Large intestine (tissue), 12 donors: ENCODE measurements at places on chromosomes 7 and 10.

DNA sequence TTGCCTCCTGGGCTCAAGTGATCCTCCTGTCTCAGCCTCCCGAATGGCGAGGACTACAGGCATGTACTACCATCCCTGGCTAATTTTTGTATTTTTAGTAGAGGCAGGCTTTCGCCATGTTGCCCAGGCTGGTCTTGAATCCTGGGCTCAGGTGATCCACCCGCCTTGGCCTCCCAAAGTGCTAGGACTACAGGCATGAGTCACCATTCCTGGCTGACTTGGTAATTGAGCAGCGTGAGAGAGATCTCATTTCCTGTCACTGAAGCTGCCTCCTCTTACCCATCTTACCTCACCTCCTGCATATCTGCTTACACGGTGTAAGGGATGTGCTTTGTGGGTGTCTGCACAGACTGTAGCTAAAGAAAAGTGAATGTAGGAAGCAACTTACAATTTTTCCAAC is 9.7 kb downstream of the IFIT3 start:
- DNase-seq: no peak
- H3K27ac ChIP-seq: no peak overlapping the region
- no peaks in the 10 kb centered on the region for H3K27me3 ChIP-seq
- H3K36me3 ChIP-seq: peaks cover 25% of the 10 kb centered on the region

DNA sequence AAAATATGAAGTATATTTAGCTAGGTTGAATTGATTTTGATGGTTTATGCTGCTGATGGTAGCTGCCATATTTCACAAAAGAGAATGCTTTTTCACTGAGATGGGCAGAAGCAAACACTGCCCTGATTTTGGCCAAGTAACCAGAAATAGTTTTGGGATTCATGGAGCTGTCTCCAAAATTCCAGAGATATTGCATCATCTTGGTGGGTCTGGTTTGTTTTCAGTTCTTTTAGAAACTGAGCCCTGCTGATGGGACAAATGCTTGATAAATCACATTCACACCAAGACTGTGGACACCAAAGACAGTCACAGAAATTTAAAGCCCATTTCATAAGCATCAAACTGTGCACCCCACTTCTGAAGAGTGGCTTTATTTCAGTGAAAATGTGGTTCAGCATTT is 140.5 kb downstream of the BICC1 start:
- no peaks in the 10 kb centered on the region for H3K4me1 ChIP-seq
- no peak overlapping the region for H3K4me3 ChIP-seq
- no peaks in the 10 kb centered on the region for H3K36me3 ChIP-seq
- no peaks in the 10 kb centered on the region for H3K27me3 ChIP-seq
- no peak overlapping the region for H3K27ac ChIP-seq

- DNase-seq: no peak
- no peaks in the 10 kb centered on the region for H3K36me3 ChIP-seq
- no peaks in the 10 kb centered on the region for H3K27me3 ChIP-seq
- peaks cover 29% of the 10 kb centered on the region for H3K4me1 ChIP-seq
These were observed 33.4 kb downstream of the PDGFA start for GRCh38 chr7:486216-486743.

- H3K4me3 ChIP-seq: no peak overlapping the region
- DNase-seq: no peak
- peaks cover 2% of the 10 kb centered on the region for H3K27me3 ChIP-seq
- H3K4me1 ChIP-seq: no peaks in the 10 kb centered on the region
- H3K36me3 ChIP-seq: no peaks in the 10 kb centered on the region
These were observed 60.6 kb downstream of the MAP3K8 start for GRCh38 chr10:30494558-30494957.

DNA sequence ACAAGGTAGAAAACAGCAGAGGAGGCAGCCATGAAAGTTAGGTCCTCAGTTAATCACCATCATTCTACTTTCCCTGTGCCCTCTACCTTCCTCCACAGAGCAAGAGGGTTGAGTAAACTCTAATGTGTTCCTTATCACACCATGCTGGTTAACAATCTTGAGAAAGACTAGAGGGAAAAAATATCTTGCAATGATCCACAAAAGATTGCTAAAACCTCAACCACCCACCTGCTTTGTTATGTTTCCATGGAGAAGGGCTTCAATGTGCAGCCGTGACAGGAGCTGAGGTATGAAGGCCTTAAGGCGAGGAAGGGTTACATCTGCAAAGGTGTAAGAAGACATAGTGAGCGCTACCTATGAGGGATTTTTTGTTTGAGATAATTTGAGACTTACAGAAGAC is 103.9 kb downstream of the IDE start:
- DNase-seq: no peak
- H3K4me3 ChIP-seq: no peak overlapping the region
- no peaks in the 10 kb centered on the region for H3K4me1 ChIP-seq
- no peaks in the 10 kb centered on the region for H3K27me3 ChIP-seq
